ENCODE measurements at places on chromosomes 1 and 21.

- DNase-seq = peak; percentile 6
Measured at GRCh38 chr1:7403265-7404045, 367.6 kb upstream of the VAMP3 start.

- DNase-seq = no peak
Measured at GRCh38 chr1:218983848-218984247, 189.8 kb upstream of the LYPLAL1 start.

GRCh38 chr1:84271441-84272151, 29.9 kb upstream of the SAMD13 start:
- DNase-seq = no peak

DNA sequence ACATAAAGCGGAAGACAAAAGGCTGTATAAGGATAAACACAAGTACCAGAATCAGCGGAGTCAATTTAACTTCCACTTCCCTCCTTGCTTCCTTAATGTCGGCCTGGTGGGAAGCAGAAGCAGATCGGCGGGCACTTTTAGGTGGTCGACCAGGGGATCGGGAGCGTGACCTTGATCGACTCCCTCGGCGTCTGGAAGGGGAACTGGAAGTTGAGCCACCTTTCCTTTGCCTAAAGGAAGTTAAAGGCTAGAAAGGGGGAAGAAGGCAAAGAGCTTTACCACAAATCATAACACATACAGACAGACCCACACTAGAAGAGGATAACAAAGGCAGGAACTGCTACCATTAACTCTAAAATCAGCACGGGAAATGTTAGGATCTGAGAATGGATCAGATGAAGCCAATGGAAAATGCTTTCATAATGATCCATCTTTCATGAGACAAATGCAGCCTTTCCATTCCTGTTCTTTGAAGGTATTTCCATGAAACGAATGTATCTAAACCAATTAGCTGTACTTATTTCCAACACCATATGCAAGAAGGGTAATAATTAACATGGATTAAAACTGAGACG, 5.7 kb downstream of the LBR start:
- no peak for DNase-seq

DNA sequence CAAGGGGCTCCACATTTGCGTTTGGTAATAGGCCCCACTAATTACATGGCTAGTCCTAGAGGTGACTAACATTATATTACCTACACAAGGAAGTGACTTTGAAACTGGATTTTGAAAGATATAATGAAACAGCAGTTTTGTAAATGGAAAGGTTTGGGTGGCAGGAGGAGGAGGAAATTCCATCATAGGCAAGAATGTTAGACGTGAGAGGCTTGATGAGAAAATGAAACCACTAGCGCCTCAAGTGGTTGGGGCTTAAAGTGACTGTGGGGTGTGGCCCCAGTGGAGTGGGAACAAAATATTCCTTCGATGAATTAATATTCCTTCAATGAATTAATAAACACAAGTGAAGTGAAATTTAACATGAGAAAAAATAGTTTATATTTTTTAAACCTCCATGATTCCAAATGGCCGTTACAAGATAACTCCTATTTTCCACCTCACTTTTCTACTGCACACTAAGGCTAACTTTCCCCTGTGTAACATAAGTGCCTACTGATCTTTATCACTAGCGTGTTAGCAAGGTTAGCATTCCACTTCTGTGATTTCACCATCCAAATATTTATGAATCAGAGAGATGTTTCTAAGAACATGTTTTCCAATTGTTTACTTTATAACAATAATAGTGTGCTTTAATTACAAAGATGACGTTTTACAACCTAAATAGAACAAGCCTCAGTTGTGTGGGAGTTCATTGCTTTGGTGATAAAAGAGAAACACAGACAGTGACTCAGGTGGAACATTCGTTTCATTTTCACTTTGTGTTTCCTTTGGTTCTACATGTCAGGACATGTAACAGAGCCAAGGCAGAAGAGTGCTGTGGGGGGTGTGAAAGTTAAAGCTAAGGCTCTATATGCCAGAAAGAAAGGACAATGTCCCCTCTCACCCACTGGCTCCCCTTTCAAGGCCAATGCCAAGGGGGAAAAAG, 12.5 kb upstream of the ATF3 start:
- peak; percentile 56 for DNase-seq

DNA sequence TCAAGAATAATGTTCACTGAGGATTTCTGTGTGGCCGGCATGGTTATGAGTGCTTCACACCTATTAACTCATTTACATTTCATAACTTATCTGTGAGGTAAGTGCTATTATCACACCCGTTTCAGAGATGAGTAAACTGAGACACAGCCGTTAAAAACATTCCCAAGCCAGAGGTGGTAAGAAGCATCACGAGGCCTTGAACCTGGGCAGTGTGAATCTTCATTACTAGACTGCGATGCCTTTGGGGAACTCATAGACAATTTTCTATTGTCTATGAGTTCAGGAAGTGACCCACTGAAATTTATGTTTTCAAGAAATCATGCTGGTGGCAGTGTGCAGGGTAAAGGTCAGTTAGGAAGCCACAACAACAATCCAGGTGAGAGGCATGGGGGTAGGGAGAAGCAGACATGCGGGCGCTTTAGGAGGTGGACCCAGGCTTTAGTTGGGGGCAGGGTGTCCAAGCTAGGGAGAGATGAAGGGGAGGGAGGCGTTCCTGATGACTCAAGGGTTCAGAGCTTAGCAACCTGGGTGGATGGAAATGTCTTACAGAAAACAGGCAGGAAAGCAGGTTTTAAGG, 14.5 kb downstream of the GNG12 start:
- no peak for DNase-seq

DNA sequence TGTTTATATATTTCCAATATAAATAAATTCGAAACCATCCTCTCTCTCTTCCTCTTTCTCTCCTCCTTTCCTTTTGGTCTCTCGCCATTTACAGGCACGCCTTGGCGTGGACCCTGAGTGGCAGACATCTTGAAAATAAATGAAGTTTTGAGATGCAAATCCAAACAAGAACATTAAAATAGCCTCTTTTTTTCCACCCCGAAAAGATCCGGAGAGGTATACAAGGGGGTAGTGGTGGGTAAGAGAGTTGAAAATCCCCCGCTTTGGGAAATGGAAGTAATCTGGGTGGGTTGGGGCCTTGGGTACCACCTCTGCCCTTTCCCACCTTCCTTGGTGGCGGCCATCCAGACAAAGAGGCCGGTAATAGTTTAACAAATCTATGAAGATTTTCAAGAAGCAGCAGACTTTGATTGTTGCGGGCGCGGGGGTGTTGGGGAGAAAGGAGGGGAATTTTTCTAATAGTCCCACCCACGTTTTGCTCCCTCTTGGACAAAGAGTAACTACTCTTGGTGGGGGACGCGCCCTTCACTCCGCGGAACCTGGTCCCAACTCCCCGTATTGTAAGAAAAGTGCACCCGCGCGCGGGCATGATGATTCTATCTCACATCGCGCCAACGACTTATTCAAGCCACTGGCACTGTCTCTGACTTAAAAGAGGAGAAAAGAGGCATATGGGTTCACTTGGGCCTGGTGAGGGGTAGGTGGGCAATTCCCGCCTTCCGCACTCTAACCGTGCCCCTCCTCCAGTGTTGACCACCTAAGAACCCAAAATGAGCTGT, 4.0 kb upstream of the FOXD3 start:
- no peak for DNase-seq

DNA sequence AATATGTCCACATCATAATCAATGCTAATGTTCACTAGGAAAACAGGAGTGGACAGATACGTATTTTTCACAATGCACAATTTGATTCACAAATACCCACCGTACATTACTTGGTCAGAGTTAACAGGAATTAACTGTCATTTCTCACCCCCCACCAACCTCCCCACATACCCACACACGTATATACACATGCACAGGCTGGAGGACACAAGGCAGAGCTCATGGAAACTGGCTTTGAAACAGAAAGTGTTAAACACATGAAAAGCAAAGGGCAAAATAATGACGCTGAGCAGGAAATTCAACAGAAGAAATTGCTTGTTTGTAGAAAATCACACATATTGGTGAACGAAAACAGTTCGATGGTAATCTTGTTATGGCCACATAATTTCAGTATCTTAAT, 188.4 kb upstream of the DMRTA2 start:
- DNase-seq = no peak

DNA sequence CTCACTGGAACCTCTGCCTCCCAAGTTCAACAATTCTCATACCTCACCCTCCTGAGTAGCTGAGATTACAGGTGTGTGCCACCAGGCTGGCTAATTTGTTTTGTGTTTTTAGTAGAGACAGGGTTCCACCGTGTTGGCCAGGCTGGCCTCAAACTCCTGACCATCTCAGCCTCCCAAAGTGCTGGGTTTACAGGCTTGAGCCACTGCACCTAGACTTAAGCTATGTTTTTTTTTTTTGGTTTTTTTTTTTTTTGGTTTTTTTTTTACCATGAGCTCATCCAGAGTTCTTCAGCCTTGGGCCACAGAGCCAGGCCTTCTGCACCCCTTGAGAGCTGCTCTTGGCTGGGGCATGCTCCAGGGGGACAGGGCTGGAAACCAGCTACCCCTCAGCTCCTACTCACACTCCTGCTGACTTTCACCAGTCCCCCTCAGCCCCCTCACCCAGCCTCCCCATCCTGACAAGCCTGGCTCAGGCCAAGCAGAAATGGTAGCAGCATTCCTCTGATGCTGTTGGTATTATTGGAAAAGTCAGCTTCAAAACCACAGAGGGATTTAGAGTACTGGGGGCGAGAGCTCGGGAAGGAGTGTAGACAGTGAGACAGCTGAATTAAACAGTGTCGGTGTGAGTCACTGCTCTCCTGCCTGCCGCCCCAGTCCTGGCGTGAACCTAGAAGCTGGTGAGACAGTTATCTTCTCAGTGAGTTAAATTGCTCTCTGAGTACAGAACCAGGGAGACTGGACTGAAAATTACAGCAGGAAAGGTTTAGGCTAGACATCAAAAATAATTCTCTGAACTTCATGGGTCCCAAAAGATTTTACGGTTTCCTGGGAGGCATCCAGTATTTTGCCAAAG, 63.7 kb downstream of the NAV1 start:
- DNase-seq = no peak

DNA sequence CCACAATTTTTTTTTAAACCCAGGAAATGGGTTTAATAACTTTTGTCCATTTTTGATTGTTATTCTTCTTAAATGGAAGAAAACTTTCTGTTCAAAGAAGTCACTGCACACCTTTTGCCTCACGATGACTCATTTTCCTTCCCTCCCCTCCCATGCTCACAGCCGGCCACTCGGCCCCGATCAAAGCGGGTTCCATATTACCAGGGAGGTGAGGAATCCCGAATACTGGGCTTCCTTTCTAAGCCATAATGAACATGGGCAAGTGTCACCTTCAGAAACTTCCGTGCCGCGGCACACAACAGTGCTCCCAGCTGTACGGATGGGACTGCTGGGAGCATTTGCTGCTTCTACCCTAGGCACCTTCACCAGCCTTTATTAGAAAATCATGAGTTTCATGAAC, 121.4 kb downstream of the HLCS start:
- DNase-seq = no peak

GRCh38 chr21:26850116-26850643, 5.0 kb upstream of the ADAMTS1 start:
- no peak for DNase-seq

- DNase-seq = peak; percentile 79
Measured at GRCh38 chr1:155001425-155001674, 1.3 kb upstream of the ZBTB7B start.

DNA sequence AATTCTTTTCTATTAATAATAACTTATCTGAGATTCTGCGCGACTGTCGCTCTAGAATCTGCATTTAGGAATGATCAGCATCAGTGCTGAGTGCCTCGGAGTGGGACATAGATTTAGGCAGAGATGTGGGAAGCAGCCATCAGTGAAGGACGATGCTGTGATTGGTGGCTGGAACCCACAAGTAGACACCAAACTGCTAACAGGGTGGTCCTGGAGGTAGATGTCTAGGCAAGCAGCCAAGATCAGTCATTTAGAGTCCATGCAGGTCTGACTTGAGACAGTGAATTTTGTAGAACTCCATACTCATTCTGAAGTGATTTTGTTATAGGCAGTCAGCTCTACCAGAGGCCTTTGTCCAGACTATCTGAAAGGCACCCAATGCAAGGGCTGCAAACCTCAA, 51.8 kb upstream of the LYST start:
- no peak for DNase-seq

DNA sequence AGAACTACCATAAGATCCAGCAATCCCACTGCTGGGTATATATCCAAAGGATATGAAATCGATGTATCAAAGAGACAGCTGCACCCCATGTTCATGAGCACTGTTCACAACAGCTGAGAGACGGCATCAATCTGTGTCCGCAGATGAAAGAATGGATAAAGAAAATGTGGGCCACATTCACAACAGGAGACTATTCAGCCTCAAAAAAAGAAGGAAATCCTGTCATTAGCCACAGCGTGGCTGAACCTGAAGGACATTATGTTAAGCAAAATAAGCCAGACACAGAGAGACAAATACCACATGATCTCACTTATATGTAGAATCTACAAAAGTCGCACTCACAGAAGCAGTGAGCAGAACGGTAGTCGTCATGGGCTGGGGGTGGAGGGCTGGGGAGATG, 99.2 kb upstream of the IFFO2 start:
- no peak for DNase-seq

DNA sequence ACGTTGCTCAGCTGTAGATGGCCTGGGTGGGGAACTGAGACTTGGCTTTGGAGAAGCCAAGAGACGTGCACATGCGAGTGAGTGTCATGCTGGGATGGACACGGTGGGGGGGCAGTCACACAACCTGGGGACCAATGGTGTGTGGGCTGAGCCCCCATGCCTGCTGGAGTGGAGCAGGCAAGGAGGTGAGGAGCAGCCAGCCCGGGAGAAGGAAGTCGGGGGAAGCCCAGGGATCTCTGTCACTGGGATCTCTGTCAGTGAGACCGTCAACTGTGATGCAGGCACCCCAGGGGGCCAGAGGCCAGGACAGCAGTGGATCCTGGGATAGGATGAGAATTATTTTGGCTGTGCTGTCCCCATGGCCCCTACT, 11.0 kb upstream of the ZNF669 start:
- DNase-seq = no peak

DNA sequence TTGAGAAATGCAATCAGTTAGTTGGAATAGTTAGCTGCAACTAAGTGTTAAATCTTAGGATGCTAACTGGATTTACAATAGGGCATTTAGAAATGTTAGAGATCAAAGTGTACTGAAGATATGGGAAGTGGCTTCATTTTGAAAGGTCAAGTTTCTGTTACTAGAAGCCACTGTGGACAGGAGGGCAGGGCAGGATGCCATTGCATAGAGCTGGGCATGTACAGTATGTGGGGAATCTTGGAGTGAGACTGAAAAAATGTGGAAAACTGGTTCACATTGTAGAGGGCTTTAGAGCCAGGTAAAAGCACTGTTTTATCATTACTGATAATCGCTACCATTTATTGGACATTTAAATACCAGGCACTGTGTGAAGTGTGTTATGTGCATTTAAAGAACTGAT, 31.0 kb downstream of the ARID1A start:
- DNase-seq = no peak

DNA sequence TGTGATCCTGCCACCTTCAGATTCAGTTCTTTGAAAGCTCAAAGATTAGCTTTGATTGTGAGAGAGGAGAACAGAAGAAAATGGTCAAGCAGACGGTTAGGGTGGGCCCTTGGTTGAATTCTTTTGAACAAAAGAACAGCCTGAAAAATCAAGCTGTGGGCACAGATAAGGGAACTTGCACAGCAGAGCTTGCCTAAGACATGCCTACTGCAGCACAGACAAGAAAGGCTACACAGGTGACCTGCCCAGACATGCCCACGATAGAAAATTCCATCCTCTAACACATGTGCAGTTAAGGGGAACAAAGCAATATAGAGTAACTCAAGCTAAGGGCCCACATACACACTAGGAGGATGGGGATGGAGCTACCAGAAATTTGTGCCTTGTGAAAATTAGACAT, 512.5 kb upstream of the LRRC7 start:
- no peak for DNase-seq

Data from activated T-cell treated with anti-CD3 and anti-CD28 coated beads, Interleukin-2, amount 50 U/mL, for 24 hours (primary cell).